ENCODE measurements at places on chromosomes 3 and 15. TPM values are rescaled to one million over a fixed set of nuclear protein-coding genes. Genes with fewer than 3 reads are reported as not detected.

Gene FANCD2
- polyA plus RNA-seq = 1.0 TPM

Gene ESYT3
- polyA plus RNA-seq = 0.66 TPM

Gene GRIP2
- polyA plus RNA-seq = 9.9 TPM

Gene TOP2B
- 63.6 TPM for polyA plus RNA-seq

Gene SLC24A5
- not detected for polyA plus RNA-seq

Gene DLEC1
- 0.48 TPM for polyA plus RNA-seq

Gene XCR1
- not detected for polyA plus RNA-seq

Gene CNTN3
- polyA plus RNA-seq = 5.6 TPM

Gene CCR9
- not detected for polyA plus RNA-seq

Gene THOC7
- 109 TPM for polyA plus RNA-seq

Gene KLHL40
- 0.29 TPM for polyA plus RNA-seq

Gene ANKRD34C
- polyA plus RNA-seq = 0.02 TPM

Gene MAGI1
- 15.8 TPM for polyA plus RNA-seq

Gene RHCG
- 0.93 TPM for polyA plus RNA-seq

Gene PLCL2
- polyA plus RNA-seq = 12.5 TPM

Gene CACNA2D3
- polyA plus RNA-seq = 42.4 TPM

Gene ZIC4
- polyA plus RNA-seq = not detected

Gene CYP1A1
- 0.59 TPM for polyA plus RNA-seq

Gene LNP1
- 4.1 TPM for polyA plus RNA-seq

Gene SLC28A1
- polyA plus RNA-seq = 0.32 TPM

Gene AGBL1
- not detected for polyA plus RNA-seq

Gene GASK1A
- 1.5 TPM for polyA plus RNA-seq

Gene C3orf85
- polyA plus RNA-seq = not detected

Gene NUTM1
- not detected for polyA plus RNA-seq

Gene GOLGA8G
- not detected for polyA plus RNA-seq

Gene PLA2G4D
- not detected for polyA plus RNA-seq

Gene GANC
- polyA plus RNA-seq = 7.4 TPM

Gene SSUH2
- polyA plus RNA-seq = 1.8 TPM

Gene CLRN1
- polyA plus RNA-seq = not detected

Gene THPO
- polyA plus RNA-seq = 0.34 TPM

Gene SLC12A8
- 0.52 TPM for polyA plus RNA-seq

Gene TYRO3
- polyA plus RNA-seq = 6.8 TPM

Gene REC114
- polyA plus RNA-seq = 2.6 TPM

Gene IQCF5
- not detected for polyA plus RNA-seq

Gene IMPDH2
- 34.7 TPM for polyA plus RNA-seq

Gene KBTBD13
- 6.9 TPM for polyA plus RNA-seq

Gene RLBP1
- not detected for polyA plus RNA-seq

Gene PGBD4
- 1.5 TPM for polyA plus RNA-seq
